ENCODE measurements at places on chromosomes 16 and 17. TPM values are rescaled to one million over a fixed set of nuclear protein-coding genes. Genes with fewer than 3 reads are reported as not detected.
A peak's percentile ranks its signal among the peaks of the same experiment; 100 is the strongest.

DNA sequence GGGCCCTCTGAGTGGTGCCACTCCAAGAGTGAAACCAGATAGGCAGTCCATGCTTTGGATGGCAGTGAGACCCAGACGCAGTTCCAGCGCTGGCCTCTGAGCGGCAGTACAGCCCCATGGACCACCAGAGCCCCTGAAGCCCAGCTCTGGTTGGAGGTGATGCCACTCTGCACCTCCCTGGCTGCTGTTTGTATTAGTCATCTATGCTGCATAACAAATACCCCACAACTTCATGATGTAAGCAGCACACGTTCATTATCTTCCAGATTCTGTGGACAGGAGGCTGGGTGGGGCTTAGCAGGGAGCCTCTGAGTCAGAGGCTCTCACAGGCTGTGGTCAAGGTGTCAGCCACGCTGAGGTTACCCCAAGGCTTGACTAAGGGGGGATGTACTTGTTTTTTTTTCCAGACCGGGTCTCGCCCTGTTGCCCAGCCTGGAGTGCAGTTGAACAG lies 5.1 kb upstream of the NME4 start:
- DNase-seq, result peak; percentile 70

GRCh38 chr16:88192601-88193000 lies 190.2 kb upstream of the ZNF469 start:
- DNase-seq, result no peak

KCTD19 gene
- total RNA-seq, result not detected

ABCA9 gene
- 0.51 TPM for total RNA-seq

GRCh38 chr17:73652886-73653480 lies 8.7 kb upstream of the SDK2 start:
- no peak for DNase-seq

GRCh38 chr17:61635913-61636432 lies 45.0 kb upstream of the NACA2 start:
- DNase-seq, result peak; percentile 60

- DNase-seq, result no peak
Observed at GRCh38 chr16:17106243-17106791, 364.4 kb downstream of the XYLT1 start.

APPBP2 gene
- total RNA-seq, result 30.6 TPM

- DNase-seq, result no peak
Observed at GRCh38 chr16:1642148-1642547, 30.0 kb downstream of the CRAMP1 start.

DNA sequence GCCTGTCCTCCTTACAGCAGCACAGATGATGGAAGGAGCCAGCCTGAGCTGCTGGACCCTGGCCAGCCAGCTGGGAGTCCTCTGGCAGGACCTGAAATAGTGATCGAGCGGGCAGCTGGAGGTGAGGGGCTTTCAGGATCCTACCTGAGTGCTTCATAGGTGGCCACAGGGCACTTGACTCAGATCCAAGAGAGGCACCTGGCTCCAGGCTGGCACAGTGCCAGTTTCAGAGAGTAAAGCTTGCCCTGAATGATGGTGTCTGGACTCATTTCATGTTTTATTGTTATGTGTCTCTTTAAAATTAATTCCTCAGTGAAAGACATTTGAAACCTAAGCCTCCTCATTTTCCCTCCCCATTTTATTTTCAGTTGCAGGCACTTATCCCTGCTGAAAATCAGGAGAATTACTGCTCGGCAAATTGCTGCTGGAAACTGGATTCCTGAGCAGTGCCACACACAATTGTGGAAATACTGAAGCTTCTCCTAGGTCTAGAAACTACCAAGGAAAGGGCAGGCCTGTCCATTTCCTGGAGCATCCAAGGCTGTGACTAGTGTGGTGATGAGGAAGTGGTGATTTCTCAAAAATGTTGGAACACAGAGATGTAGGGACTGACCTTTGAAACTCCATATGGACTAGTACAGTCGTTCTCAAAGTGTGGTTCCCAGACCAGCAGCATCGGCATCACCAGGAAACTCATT lies 16.1 kb upstream of the ADAMTS18 start:
- DNase-seq, result no peak

GRCh38 chr16:47392081-47392480 lies 68.8 kb downstream of the ITFG1 start:
- no peak for DNase-seq

GRCh38 chr16:82639666-82640336 lies 13.0 kb downstream of the CDH13 start:
- DNase-seq, result peak; percentile 63
